ENCODE measurements at places on chromosomes 2 and 18. TPM values are rescaled to one million over a fixed set of nuclear protein-coding genes. Genes with fewer than 3 reads are reported as not detected.

DNA sequence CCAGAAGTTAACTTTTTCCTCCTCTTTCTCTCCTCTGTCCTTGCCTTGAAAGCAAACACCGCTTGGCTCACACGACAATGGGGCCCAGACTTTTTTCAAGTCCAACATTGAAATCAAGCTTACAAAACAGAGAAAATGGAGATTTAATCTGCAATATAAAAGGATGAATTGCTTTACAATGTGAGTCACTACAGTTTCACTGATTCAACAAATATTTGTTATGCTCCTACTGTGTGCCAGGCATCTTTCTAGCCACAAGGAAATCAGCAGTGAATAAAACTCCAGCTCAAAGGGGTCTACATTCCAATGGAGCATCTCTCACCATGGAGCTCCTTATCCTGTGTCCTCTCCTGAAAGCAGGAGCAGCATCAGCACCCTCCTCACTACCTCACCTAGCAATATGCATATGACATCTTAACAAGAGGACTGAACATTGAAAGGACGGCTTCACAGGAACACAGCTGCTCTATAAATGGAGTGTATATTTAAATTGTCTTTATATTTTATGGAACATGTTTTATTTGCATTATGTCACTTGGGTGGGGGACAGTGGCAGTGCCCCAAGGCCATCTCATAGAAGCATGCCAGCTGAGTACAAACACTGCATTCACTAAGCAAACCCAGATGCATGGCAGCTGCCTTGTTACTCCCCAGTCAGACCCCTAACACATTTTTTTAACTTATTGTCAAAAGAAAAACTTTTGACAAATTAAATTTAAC is 39.5 kb downstream of the PKDCC start:
- no peak for DNase-seq

DNA sequence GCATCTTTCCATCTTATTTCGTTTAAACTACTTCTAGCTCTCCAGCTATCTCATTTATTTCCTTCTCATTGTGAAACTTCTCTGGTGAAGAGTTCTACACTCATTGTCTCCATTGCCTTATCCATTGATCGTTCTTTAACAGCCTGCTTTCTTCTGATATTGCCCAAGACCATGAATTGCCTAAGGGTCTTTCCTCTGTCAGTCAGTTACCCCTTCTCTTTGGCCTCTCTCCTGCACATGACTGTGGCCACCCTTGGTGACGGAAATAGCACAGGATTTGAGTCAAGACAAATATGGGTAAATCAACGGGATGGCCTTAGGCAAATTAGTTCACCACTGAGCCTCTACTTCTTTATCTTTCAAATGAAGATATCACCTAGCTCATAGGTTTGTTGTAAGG is 26.6 kb downstream of the NHEJ1 start:
- DNase-seq = no peak

DNA sequence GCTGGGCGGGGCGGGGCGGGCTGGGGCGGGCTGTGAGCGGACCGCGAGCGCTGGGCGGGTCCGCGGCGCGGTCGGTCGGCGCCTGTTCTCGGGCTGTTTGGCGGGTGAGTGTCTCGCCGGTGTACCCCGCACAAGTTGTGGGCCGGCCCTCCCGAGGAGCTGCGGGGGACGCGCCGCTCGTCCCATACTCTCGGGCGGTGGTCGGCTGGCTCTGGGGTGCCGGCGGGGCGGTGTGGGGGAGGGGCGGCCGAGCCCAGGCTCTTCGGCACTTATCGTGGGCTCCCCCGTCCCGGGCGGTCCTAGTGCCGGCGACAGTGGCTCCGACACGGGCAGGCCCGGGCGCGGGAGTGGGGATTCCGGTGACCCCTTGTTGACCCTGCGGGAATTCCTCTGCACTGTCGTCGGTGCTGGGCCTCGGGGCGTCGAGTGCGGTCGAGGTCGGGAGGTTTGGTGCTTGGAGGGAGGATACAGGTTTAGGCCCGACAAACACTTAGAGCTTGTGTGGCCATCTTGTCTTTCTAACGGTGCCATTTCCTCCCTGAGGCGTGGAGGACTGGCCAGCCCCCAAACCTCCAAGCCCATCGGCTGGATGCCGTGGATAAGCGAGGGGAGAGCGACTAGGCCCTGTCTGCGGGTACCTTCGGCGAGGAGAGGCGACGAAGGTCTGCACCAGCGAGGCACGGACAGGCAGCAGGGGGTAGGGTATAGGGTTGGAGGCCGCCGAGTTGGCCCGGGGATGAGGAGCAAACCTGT is at the start of gene SEPTIN2:
TSS of gene SEPTIN2 (plus strand) at position 47 of the 753 bp plus-strand sequence. CDS start 8,308 bp downstream, outside the sequence.
- peak; percentile 82 for DNase-seq

DYNC1I2 gene
- total RNA-seq = 87.2 TPM

SALL3 gene
- total RNA-seq = not detected

GRCh38 chr2:213185147-213185822 is 33.9 kb upstream of the IKZF2 start:
- DNase-seq = no peak

GRCh38 chr2:105820691-105821090 is 76.0 kb downstream of the NCK2 start:
- DNase-seq = no peak

FEV gene
- not detected for total RNA-seq

DNA sequence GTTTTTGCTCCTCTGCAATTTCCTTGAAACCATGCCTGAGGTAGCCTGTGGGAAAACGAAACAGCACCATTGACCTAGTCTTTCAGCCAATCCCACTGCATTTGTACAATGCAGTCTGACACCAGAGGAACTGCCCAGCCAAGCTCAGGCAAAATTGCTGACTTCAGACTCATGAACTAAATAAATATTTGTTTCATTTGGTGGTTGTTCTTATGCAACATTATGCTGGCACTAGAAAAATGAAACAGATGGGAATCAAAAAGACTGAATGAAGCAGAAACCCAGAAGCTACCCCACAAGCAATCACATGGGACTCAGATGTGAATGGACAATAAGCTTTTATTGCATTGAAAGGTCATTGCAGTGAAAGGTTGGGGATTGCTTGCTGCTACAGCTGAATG is 1.7 kb downstream of the NAT8 start:
- DNase-seq = peak; percentile 80

- no peak for DNase-seq
These were observed 92.3 kb downstream of the RAB3GAP1 start for GRCh38 chr2:135144343-135144742.

DNA sequence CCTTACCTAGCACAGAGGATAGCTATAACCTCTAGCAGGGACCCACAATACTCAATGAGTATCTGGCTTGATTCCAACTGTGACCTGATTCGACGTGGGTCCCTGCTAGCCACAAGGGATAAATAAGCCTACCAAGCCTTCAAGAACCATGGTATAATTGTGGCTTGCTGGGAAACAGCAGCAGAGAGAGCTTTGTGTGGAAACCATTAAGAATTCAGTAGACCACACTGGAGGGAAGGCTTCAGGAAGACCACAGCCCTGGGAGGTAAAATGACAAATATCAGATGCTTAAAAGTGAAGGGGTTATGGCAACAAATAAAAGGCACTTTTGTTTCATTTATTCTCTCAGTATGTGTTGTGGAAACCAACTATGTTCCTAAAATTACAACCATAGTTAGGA is 82.6 kb upstream of the WIPF1 start:
- no peak for DNase-seq

DNA sequence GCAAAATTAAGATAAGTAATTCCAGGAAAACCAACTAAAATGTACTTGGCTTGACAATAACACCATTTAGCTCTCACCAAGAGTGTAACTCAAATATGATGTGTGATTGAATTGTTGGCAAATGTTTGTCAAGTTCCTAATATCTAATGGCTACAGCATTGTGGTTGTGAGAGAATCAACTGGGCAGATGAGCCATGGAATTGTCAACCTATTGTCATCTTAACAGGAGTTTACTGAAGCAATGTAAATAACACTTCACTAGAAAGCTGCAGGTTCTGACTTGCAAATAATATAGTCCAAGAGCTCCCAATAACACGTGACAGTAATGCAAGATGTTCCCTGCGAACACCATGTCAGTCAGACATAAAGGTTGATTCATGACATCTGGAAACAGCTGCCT is 495.2 kb upstream of the MEIS1 start:
- DNase-seq = no peak

- DNase-seq = no peak
These were observed 70.2 kb upstream of the ITM2C start for GRCh38 chr2:230794497-230794896.

GRCh38 chr2:191051177-191051576 is 37.2 kb upstream of the STAT1 start:
- no peak for DNase-seq

EML6 gene
- 1.3 TPM for total RNA-seq

DNA sequence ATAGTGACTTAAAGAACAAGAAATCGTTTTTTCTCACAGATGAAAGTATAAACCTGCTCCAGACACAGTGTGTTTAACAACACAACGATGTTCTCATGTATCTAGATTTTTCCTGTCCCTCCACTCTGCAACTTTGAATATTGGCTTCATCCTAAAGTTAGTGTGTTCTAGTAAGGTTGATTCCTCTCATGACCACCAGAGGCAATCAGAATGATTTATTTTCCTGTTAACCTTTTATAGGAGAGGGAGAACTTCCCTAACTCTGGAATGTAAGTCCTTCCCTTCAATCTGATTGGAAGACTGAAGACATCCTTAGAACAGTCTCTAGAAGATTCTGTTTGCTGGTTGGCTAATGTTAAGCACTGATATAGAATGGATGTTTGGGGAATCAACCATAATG is 41.0 kb upstream of the TAF4B start:
- no peak for DNase-seq

DNA sequence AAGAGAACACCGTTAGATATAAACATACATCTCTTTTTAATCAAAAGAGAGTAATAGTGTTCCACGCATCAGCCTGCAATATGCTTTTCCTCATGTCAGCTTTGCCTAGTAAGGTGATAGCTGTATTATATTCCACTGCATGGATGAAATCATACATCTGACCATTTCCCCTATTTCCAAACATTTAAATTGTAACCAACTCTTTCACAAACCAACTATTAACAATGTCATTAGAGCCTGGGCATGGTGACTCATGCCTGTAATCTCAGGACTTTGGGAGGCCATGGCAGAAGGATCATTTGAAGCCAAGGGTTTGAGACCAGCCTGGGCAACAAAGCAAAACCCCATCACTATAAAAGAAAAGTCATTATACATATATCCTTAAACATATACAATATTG is 284.8 kb downstream of the BCL11A start:
- DNase-seq = no peak

DNA sequence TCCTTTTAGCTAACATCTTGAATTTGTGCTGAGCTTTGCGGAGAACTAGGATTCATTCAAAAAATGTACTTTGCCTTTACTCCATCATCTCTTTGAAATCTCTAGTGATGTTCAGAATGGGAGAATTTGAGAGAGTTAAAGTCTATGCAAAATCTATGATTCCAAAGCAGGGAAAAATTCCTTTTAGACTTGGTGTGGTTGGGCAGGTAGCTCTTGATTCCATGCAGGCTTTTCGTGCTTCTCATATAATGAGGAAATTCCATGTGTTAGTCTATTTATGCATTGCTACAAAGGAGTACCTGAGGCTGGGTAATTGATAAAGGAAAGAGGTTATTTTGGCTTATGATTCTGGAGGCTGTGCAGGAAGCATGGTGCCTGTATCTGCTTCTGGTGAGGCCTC is 258.9 kb upstream of the EPHA4 start:
- DNase-seq = no peak

- DNase-seq = no peak
These were observed 15.1 kb downstream of the ACTG2 start for GRCh38 chr2:73907840-73908452.

DOK1 gene
- total RNA-seq = 26.7 TPM

SOWAHC gene
- 11.2 TPM for total RNA-seq

NHEJ1 gene
- 16.4 TPM for total RNA-seq

DNA sequence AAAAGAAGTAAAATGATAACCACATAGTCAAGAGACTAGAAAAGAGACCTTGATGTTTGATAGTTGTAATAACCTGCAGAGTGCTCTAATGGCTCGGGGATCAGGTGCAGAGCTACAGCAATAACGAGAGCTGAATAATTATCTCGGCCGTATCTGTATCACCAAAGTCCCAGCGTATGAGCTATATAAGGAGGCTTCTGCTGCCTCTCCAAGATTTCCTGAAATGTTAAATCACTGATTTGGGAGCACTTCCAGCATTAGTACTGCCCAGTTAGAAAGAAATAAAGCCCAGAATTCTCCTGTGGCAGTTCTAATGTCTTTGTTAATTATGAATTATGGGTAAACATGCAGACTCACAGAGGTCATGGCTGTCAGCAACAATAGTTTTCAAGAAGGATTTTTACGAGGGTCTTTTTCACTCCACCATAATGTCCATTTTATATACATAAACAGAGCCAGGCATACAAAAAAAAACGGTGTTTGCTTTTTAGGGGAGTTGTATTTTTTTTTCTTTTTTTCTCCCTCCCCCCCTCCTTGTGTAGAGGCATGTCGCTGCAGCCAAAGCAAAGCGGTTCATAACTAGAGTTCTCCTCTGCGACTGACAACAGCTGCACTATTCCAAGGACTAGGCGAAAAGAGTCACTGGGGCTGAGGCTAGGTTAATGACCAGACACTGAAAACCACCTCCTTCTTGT is 168.3 kb upstream of the VRK2 start:
- no peak for DNase-seq

KYNU gene
- 29.7 TPM for total RNA-seq

PROM2 gene
- 5.6 TPM for total RNA-seq

DNA sequence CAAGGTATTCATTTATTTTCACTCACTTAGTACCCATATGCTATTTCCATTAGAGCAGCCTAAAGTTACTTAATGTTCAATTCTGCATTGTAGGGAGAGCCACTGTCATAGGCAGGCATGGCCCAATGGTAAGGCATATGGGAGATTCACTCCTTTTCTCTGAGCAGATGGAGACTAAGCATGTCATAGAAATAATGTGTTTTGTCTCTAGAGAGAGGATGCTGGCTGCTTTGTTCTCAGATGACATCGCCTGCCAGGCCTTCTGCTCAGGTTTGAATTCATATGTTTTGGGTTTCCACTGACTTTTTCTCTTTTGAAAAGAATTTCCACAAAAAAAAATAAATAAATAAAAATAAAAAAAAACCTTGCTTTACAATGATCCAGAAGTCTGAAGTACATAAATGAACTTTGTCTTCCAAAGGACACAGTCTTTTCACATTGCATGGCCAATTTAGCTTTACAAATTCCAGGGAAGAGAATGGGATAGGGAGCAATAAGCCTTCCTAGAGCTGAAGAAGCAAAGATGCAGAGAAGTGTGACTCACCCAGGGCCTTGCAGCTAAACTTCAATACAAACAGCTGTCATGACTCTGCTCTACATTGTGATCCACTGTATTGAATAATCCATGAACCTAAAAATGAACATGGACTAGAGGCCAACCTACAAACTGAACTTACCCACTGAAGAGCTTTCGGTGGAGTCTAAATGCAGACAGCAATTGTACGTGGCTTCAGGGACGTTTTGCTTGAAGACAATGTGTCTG is 422.5 kb downstream of the CMPK2 start:
- DNase-seq = no peak

IL1F10 gene
- not detected for total RNA-seq
